Epithelial cell of prostate (primary cell): ENCODE measurements at places on chromosomes 2 and 18.

DNA sequence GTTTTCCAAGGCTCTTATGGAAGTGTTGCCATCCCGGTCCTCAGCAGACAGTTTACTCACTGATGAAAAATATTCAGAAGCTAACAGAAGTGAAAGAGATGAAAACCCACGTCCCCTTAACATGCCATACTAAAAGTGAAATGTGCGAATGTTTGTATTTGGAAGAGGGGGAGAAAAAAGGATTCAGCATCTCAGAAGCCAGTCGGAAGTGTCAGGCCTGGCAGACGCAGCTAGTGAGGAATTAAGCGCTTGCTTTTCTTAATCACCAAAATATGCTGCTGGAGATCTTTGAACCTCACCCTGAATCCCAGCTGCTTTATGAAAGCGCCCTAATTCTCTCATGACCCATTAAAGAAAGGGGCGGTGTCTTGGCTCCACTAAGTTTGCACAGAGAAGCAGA, 653.7 kb downstream of the DCDC2C start:
- DNase-seq, result no peak

DNA sequence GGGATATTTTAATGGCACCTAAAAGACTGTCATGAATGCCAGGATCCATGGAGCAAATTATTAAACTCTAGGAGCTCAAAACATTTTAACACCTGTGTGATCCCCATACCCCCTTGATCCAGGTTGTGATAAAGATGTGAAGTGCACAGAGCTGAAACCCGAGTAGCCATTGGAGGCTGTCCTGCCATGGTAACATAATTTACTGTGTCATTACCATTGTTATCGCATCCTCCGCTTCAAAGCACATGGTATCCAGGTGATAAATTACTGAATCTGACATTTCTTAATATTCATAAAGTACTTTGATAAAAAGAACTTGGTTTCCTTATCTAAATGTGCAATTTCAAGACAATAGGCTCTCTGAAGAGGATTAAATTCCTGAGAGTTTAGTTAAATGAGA, 109.3 kb downstream of the CHST9 start:
- no peak for DNase-seq

- DNase-seq, result no peak
Observed at GRCh38 chr2:195318440-195319111, 338.4 kb upstream of the SLC39A10 start.

DNA sequence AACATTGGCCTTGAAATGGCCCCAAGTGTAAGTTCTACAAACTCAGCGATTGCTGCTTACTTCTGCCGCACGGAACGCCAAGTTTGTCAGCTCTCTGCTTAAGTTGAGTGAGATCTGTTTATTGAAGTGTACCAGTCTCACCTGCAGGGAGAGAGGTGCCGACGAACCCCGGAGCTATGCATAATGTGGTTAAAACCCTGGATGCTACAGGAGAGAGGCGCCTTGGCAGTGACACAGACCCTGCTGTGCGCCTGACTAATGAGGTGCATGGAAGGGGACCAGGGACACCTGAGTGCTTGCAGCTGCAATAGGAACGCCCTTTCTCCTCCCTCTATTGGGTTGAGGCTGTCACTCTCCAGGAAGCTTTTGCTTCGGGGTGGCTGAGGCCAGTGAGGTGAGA, 979 bp downstream of the SLC9A2 start:
- no peak for DNase-seq

- no peak for DNase-seq
Observed at GRCh38 chr18:22194151-22194598, 24.8 kb downstream of the GATA6 start.

DNA sequence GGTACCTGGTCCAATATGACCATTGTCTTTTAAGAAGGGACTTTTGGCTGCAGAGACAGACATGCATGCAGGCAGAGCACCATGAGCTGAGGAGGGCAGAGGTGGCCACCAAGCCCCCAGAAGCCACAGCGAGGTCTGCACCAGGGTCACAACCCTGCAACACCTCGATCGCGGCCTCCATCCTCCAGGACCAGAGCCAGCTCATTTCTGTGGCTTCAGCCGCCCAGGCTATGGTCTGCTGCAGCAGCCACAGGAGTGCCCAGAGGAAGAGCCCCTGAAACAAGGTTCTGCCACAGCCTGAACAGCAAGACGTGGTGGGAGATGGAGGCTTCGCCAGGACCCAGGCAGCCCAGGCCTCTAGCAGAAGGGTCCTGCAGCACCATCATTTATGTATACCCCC, 53.9 kb downstream of the ANKMY1 start:
- DNase-seq, result no peak

- no peak for DNase-seq
Observed at GRCh38 chr2:159126432-159127022, 158.1 kb downstream of the TANC1 start.

GRCh38 chr2:151230627-151231140, 31.0 kb downstream of the RBM43 start:
- DNase-seq, result no peak

DNA sequence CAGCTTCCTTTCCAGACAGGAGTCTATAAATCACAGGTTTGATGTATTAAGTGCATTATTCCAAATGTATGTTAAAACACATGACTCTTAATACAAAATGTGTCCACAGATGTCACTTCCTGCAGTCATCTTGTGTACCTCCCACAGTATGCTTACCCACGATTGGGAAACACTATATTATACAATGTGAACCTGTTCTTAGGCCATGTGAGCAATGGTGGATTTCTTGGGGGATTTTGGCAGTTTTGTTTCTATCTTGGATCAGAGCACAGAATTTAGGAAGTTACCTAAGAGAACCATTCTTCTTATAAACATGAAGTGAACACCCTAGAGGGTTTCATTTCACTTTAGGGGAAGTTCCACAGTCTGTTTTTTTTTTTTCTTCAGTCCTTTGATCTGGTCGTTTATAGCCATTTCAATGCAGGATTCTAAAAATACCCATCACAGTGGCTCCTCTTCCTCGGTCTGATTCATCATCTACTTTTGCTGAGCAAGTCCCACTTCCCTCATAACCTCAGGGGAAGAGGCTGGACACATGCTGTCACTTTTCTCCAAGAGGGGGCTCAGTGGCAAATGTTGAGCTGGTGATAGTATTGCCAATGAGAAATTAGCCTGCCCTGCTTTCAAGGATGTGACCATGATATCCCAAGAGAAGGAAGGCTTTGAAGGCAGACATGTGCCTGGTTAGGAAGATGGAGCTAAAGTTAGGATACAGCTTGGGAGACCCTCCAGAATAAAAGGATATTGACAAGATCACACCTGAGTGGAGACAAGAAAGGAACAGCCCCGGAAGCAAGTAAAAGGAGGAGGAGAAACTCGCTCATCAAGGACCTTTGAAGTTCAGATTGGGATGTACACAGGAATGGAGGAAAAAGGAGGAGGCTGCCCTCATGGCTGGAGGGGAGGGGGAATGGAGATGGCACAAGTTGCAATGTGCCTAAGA, 22.6 kb downstream of the PLEK start:
- DNase-seq, result no peak

DNA sequence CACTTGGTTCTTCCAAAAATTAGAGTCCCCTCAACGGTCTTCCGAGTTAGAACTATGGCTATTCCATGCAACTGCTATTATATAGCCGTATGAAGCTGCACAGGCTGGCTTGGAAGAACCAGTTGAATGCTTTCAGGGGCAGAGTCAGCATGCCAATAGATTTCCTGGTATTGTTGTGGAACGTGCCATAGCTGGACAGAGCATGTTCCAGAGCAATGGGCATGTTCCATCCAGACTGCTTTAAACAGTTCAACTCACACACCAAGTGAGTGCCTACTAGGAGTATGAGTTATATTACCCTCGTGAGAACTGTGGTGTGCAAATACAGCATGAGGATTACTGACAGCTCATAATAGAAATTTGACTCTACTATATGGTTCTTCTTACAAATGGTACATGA, 682.0 kb downstream of the SATB2 start:
- no peak for DNase-seq

GRCh38 chr2:228747483-228747882, 523.6 kb downstream of the PID1 start:
- no peak for DNase-seq

DNA sequence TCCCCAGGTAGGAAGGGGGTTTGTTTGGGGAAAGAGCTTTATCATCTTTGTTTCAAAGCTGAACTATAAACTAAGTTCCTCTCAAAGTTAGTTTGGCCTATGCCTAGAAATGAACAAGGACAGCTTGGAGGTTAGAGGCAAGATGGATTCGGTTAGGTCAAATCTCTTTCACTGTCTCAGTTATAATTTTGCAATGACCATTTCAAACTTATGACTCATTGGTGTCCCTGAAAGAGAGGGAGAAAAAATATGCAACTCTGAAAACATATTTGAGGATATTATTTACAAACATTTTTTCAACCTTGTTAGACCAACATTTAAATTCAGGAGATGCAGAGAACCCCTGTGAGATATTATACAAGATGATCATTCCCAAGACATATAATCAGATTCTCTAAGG, 95.7 kb downstream of the EFEMP1 start:
- DNase-seq, result no peak

DNA sequence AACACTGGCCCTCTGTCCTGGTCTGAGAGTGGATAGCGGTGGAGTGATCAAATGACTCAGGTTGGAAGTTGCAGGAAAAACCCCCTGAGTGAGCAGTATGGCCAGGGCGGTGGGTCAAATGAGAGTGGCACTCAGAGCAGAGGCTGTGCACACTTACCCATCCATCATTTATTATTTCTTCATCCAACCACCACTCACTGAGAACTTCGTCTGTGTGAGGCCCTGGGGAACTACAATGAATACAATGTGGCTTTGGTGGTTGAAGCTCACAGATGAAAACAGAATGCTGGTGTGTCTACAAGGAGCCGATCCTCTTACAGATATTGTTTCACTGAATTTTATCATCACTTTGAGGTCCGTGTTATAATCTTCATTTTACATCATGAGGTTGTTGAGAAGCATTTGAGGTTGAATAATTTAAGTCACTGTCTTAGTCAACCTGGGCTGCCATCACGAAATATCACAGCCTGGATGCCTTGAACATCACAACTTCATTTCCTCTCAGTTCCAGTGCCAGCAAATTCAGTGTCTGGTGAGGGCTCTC, 73.4 kb upstream of the ID2 start:
- DNase-seq, result no peak

- DNase-seq, result no peak
Observed at GRCh38 chr2:30428348-30428662, 18.7 kb upstream of the LCLAT1 start.

GRCh38 chr18:67794521-67794920, 278.0 kb upstream of the DSEL start:
- no peak for DNase-seq

DNA sequence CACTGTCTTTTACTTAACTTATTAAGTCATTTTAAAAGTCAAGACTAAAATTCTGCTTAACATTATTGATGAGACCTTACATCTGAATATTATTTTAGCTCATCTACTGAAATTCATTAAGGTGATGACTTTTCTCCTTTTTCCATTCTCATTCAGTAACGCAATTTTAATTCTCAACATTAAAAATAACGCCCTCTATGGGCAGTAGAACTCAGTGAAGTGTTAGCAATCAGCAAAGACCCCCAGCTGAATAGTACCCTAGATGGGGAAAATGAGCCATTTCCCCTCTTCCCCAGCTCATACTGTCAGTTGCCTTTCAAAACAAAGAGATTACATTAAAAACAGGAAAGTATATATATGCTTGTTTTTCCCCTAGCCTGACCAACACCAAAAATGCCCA, 203.3 kb downstream of the NR4A2 start:
- DNase-seq, result no peak

GRCh38 chr2:120760446-120761135, 24.9 kb downstream of the GLI2 start:
- DNase-seq, result no peak

DNA sequence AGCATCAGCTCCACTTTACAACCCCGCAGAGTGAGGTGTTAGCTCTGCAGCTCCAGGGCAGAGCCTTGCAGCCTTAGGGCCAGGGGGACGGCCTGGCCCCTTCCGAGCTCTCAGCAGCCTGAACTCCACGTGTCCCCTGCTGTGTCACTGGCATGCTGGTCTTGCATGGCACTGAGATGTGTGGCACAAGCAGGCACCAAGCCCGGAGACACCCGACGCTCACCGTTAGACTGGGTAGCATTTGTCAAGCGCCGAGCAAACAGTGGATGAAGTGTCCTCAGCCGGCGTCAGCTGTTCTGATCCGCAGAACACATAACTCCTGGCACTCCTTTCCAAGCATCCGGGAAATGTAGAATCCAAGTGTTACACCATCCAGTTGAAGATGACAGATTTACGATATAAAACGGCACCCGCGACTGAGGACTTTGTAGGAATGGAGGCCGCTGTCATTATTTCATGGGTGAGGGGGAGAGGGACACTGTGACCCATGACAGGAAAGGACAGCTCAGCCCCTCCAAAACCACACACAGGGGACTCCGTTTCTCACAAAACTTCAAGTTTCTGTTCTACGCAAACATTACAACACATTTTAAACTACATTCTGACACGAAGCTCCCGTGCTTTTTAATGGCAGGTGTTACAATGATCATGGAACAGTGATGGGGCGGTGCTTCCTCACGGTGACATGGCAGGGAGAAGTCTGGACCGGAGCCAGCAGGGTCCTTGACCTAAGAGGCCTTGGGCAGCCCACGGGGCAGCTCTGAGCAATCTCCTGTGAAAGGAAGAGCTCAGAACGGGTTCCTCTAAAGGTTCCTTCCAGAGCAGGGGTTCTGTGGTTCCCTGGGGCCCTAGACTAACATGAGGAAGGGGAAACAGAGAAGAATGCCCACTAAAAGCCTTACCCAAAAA, 89.4 kb downstream of the HDAC4 start:
- no peak for DNase-seq

DNA sequence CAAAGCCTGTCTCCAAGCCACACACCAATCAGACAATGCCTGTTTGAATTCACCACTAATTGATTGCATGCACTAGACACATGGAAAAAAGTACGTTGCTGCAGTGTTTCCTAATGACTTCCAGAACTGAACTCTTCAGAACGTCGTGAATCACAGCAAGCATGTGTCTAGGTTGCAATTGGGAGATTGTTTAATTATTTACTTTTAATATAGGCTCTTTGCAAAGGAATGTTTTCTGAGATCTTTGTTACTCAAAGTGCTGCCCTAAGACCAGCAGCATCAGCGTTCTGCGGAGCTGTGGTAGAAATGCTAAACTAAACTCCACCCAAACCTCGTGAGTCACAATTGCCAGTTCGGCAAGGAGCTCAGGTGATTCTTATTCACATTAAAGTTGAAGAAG, 52.7 kb upstream of the CCDC68 start:
- DNase-seq, result no peak

DNA sequence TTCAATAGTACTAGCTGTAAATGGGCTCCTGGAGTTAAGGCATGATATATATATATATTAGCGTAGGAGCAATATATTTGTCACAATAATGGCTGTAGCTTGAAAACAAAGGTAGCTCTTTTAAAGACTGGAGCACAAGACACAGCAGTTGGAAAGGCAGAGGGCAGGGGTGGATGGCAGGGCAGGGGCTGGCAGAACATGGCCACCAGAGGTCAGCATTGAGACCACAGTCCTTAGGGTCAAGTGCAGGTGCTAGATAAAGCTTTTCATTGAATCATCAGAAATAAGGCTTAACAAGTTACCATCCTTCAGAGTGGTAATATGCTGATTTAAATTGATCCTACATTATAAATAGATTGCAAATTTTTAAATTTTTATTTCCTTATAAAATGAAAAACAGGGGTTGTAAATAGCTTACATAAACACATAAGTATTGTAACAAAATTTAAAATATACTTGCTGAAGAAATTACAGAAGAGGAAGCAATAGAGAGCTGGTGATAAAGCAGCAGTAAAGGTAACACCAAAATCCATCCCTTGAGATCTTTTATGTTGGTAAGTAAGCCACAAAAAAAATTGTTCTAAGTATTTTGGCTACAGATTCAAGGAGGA, 161.2 kb upstream of the PIEZO2 start:
- DNase-seq, result no peak
